ENCODE measurements at places on chromosomes 4 and X.

- DNase-seq: no peak
Measured at GRCh38 chr4:177455561-177455970, 13.3 kb upstream of the AGA start.

- no peak for DNase-seq
Measured at GRCh38 chrX:18389966-18390365, 35.4 kb upstream of the CDKL5 start.

DNA sequence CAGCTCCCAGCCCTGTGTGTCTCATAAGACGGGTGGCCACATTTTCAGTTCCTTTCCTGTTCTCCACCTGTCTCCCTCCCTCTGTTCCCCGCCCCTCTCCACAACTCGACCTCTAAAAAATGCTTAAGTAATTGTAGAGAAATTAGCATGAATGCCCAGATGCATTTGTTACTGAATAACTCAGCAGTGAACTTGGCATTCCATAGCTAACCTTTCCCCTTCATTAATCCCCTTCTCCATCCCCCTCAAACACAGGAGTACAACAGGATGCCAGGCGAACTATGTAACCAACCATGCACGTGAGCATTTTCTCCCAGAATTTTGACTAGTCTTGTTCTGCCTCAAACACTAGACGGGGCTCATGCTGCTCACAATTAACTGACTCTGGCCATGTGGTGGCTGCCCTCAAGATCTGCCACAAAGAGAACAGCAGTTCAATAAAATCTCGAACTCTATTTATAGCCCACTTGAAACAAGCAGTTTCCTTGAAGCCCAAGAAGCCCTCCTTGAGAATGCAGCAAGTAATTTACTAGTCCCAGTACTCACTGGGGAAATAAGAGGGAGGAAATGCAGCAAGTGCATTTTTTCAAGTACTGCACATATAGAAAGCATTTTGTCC, 351.2 kb downstream of the ARHGAP24 start:
- no peak for DNase-seq

GRCh38 chr4:86661418-86661817, 67.3 kb downstream of the PTPN13 start:
- DNase-seq: no peak

GRCh38 chrX:135923353-135923752, 29.8 kb downstream of the SAGE1 start:
- no peak for DNase-seq

- DNase-seq: no peak
Measured at GRCh38 chrX:106479920-106480319, 131.9 kb upstream of the RADX start.

DNA sequence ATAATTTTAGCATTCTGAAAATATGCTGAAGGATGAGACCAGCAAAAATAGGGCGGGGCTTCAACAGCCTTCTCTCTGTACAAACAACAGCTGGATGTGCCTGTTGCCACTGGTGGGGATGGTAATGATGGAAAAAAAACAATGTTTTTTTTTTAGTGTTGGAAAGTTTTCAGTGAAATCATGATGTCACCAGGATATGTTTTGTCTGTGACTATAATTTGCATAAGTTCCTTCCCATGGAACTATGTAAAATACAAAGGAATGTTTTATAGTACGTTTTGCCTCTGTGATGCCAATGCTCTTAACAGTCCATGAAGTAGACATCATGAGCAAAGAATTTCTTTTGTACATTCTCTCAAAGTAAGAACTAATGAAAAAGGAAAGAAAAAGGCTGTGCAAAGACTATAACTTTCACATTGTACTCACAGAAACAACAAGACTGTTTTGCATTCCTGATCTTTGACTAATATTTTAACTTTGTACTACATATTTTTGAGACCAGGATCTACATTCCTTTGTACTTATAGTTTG, 589.7 kb downstream of the SPRY1 start:
- DNase-seq: no peak

DNA sequence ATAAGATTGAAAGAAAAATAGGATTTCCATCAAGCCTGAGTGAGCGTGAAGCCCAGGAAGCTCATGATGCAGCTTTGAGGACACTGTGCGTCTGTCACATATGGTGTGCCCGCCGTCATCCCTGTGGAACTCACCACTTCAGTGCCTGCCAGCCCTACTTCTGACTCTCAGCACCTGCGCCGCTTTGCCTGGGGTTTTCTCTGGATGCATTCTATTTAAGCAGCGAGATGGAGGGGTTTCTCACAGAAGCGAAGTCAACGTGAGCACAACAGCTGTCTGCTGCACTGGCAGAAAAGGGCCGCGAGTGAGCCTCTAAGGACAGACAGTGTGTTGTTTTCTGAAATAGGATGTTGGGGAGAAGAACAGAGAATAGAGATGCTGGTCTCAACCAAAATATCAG, 6.2 kb upstream of the TMEM128 start:
- DNase-seq: no peak

DNA sequence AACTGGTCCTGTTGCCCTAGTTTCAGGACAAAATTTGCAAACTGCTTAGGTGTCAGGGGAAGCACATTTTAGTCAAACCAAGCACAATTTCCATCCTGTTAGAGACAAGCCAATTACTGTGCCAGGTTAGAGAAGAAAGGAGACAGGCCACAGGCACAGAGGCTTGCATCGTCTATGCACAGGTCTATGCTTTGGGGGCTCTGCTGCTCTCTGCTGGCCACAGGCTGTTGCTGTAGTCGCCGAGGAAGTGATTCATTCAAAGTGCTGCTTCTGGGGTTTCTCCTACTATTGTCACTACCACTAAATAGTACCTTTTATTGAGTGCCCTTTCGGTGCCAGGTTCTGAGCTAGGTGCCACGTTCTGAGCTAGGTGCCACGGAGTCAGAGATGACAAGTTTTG, 45.5 kb downstream of the VGLL1 start:
- peak; percentile 19 for DNase-seq

Data from stimulated activated CD8-positive, alpha-beta memory T cell treated with anti-CD3 and anti-CD28 coated beads, Interleukin-4, amount 100 ng/mL, for 4 hours (primary cell).